Fibroblast of skin of left biceps (primary cell): ENCODE measurements at places on chromosomes 12 and 14.
A peak's percentile ranks its signal among the peaks of the same experiment; 100 is the strongest.

- DNase-seq, result no peak
These were observed 11.7 kb downstream of the RTL1 start for GRCh38 chr14:100891501-100892445.

GRCh38 chr12:550473-551260, 90.9 kb downstream of the B4GALNT3 start:
- DNase-seq, result no peak

- DNase-seq, result no peak
These were observed 29.1 kb downstream of the CHST11 start for GRCh38 chr12:104485651-104486362.

- no peak for DNase-seq
These were observed 12.2 kb downstream of the EVL start for GRCh38 chr14:100077441-100077840.

GRCh38 chr12:54935235-54935951, 49.2 kb downstream of the TESPA1 start:
- peak; percentile 12 for DNase-seq

DNA sequence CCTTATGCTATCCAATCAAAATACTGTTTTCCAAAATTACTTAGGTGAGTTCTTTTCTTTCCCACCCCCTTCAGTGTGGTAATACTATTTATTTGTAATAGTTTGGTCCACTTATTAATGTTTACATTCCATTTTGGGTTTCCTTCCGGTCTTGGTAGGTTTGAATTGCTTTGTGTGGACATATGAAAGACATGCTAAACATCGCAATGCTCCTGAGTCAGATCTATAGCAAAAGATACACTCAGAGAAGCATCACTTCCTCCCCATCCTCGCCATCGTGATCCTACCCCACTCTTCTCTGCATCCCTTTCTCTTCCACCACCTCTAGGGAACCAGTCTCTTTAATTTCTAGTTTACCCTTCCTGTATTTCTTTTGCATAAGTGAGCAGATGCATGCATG, 30.0 kb downstream of the TUNAR start:
- DNase-seq, result no peak

DNA sequence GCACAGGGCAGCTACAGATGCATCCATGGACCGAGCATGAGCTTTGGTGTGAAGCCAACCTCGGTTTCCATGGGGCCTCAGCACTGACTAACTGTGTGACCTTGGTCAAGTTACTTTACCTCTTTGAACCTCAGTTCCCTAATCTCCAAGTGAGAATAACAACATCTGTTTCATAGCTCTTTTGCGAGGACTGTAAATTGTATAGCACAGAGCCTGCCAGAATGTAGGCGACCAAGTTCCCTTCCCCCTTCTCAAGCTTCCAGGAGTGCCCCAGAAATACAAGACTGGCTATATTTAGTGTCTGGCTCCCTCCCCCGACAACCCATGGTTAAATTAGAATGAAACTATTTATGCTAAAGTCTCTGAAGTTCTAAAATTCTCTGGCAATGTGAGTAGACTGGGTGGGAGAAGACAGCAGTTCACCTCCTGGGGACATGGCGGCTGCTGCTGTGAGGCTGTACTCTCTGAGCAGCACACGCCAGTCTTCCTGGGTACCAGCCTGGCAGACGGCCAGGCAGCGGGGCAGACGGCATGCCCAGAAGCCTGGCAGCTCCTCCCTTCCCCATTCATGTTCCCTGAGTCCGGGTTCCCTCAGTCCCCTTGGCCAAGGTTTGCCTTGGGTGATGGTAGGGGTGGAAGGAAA, 22.0 kb upstream of the TMED10 start:
- no peak for DNase-seq

DNA sequence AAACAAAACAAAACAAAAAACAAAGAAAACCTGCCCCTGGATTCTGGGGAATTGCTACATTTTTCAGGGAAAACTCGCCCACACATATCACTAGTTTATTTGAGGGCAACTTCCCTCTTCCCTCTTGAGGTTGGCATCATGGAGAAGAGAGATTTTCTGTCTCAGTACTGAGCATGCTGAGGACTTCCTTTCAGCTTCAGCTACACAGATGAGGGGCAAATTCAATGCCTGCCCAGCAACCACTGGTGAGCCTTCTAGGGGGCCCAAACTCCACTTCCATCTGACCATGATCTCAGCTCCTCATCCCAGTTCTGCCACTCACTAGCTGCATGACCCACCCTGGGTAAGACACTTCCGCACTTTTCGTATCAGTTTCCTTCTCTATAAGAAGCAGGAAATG, 63.1 kb upstream of the SCN8A start:
- no peak for DNase-seq

- peak; percentile 99 for DNase-seq
These were observed at the start of gene MTHFD1 for GRCh38 chr14:64387782-64388532. Gene MTHFD1 (plus strand): TSS chr14:64388353. CDS start chr14:64388428, 75 bp downstream.

GRCh38 chr14:37153483-37153882, 18.9 kb downstream of the SLC25A21 start:
- DNase-seq, result no peak

DNA sequence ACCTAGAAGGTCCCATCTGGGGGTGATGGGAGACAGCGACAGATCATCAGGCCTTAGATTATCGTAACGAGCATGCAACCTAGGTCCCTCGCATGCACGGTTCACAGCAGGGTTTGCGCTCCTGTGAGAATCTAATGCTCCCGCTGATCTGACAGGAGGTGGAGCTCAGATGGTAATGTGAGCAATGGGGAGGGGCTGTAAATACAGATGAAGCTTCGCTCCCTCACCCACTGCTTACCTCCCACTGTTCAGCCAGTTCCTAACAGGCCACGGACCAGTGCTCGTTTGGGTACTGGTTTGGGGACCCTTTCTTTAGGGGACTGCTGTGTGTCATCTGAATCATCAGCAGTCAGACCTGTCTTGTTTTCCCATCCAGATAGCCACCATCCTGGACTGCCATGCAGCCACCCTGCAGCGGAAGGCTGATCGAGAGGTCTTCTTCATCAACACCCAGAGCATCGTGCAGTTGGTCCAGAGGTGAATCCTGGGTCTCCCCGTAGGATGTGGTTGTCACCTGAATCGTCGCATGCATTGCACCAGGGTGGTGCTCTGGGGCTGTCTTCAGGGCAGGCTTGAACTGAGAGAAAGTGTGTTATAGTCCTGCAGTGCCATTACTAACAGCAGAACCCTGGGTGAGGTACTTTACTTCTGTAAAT, 96.2 kb downstream of the ACACB start:
- DNase-seq, result no peak

DNA sequence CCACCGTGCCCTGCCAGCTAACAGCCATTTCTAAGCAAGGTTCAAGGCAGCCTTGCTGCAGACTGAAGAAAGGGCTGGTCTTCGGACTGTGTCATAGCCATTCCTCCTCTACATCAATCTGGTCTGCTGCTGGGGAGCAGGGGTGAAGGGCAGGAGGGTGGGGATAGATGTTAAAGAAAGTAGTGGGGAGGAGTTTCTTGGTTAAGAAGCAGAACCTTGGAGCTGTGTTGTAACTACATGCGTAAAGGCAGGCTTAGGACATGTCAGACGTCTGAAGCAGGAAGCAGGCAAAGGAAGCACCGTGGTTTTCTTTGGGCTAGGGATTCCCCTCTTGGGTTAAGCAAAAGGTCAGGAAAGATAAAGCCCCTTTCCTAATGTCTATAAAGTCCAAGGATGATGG, 18.1 kb upstream of the NEK9 start:
- DNase-seq, result no peak

- DNase-seq, result no peak
These were observed 11.5 kb upstream of the ULK1 start for GRCh38 chr12:131882804-131883520.

- DNase-seq, result no peak
These were observed 209.2 kb upstream of the C14orf180 start for GRCh38 chr14:104370256-104370870.

GRCh38 chr14:69318241-69318640, 58.3 kb downstream of the GALNT16 start:
- no peak for DNase-seq

DNA sequence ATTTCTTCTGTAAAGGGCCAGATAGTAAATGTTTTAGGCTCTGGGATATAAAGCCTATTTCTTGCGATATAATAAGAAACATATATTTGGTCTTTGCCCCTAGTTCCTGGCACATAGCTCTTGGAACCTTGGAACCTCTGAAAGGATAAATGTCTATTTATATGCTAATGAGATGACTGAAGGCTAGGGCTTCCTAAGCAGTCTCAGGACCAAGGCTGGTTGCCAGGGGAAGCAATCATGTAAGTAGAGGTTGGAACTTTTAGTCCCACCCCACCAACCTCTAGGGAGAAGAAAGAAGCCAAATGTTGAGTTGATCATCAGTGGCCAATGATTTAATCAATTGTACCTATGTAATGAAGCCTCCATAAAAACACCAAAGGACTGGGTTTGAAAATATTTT, 26.6 kb upstream of the NFYB start:
- no peak for DNase-seq

DNA sequence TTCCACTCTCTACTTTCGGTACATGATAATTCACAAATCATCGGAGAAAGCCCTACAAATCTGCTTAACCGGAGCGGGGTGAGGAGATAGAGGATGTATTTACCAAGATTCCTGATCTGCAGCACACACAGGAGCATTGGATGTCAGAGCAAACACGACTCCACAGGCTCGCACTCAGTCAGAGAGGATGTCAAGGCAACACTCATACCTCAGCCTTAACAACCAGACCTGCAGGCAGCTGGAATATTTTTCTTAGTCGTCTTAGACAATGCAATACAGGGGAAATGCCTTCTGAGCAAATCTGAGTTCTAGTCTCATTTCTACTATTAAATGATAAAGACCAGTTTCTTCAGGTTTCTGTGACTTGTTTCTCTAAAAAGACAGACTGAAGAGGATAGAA, 159.3 kb upstream of the CPNE8 start:
- DNase-seq, result no peak

DNA sequence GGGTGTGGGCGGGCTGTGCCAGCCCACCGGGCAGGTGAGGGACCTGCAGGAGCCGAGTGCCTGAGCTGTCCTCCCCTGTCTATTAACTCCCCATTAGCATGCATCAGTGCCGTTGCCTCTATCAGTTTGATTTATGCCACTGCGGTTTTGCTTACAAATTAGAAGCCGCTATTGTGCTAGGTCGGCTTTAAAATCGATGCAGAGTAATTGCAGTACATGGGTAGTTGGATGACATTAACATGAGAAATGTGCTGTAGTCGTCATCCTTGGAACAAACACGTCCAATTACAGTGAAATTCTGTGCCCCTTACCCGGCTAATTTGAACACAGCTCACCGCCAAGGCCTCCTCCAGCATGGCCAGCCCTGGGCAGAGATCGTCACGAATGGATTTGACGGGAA, 145.8 kb downstream of the TSPAN9 start:
- DNase-seq, result no peak

- DNase-seq, result no peak
These were observed 63.2 kb upstream of the USP44 start for GRCh38 chr12:95614390-95614982.

DNA sequence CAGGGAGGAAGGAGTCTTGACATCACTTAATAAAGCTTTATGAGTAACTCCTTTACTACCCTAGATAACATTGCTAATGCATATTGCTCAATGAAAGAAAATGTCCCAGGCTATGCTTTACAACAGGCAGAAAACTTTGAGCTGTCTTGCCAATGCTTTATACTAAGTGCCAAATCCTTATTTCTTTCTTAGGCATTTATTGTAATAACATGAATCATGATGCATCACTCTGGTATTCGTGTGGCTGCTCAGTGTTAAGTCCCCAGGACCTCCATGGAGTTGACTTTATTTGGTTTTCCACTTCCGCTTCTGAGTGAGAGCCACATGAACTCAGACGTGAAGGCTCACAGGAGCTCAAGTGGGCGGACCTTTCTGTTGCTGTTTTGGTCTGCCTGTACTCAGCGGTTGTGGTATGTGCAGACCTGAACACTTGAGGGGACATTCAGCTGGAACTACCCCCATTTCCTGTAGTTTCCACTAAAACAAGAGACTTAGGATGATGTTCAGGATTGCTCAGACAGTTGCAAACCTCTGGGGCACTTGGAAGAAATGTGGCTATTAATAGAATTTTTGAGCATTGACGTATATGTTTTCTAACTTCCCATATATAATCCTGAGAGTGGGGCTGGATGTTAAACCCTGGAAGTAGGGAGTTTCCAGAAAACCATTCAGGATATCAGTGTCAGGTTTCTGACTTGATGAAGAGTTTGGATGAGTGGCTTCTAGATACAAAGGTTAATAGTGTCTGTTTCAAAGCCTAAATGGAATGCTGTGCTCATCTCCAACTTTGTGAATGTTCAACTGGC, 258.6 kb downstream of the MSRB3 start:
- peak; percentile 100 for DNase-seq

- DNase-seq, result no peak
These were observed 304.7 kb downstream of the ADGRD1 start for GRCh38 chr12:131258398-131258797.

DNA sequence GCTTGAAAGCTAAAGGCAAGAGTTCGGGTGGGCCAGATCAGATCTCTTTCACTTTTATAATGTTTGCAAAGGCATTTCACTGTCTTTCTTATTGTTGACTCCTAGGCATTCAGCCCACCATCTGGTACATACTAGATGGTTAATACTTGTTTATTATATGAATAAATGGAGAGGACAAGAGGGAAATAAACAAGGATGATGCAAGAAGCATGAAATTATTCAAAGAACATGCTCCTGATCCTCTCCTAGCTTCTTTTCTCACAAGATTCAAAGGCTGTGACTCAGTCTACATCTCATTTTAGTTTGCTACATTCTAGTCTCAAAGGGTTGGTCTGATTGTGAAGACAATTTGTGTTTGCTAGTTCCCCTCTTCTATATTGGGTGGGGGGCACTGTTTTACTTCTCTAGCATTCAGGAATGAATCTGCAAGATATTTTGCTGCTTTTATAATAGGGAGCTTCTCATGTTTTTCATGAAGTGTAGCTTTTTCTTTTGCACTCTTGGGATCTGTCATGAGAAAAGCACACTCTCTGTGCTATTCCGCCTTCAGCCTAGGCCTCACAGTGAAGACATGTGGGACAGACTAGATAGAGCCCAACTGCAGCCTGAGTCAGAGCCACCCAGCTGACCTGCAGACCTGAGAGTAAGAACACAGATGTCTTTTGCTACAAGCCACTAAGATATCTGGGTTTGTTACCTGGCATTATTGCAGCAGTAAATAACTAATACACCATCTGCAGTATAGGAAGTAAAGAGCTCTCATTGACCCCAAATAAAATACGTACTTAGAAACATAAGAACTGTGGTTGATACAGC, 65.7 kb downstream of the PTHLH start:
- DNase-seq, result no peak

- DNase-seq, result no peak
These were observed 45.7 kb upstream of the FBRSL1 start for GRCh38 chr12:132444283-132444682.

DNA sequence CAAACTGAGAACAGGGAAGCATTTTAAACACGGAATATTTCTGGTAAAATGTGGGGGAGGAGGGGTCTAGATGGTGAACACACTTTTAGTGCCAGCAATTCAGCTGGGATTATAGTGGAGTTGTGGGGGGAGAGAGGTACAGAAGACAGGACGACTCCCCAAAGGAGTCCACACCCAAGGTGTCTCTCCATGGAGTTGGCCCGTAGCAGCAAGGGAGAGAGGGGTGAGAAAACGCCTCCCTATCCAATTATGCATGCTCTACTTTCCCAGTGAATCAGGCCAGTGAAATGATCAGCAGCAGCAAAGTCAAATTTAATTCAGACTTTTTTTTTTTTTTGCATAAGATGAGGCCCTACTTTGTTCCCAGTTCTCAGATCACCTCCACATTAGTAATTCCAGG, 38.6 kb downstream of the BTG1 start:
- DNase-seq, result no peak
